ENCODE measurements at places on chromosomes 3 and 15.

DNA sequence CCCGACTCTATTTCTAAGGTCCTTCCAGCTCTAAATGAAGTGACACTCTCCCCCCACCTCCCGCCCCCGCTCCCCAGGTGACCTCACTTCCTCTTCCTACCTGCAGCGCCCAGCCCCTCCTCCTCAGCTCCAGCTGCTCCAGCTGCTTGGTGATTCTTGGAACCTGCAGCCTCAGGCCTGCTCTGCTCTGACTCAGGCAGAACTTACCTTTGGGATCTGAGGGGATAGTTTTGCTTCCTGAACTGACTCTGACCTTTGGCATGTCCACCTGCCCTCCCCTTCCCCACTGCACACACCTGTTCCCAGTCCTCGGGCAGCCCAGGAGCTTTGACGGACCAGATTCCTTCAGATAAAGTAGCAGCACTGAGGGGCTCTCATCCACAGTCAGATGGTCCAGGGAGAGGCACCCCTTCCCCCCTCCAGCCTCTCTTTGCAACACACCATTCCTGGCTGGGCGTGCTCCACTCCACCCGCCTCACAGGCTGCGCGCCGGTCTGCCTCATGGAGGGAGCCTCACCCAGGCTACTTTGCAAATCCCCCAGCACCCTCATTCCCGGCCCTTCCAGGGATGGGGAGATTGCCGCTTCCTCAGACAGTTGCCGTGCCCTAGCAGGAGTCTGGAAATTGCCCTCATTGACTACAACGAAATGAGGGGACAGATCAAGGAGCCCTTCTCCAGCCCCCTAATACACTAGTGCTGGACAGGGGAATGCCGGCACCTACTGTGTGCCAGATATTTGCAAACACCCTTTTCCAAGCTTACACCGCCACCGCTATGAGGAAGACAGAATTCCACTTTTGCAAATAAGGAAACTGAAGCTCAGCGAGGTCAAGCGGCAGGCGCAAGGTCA lies 692 bp upstream of the C15orf39 start:
- DNase-seq, result no peak

DNA sequence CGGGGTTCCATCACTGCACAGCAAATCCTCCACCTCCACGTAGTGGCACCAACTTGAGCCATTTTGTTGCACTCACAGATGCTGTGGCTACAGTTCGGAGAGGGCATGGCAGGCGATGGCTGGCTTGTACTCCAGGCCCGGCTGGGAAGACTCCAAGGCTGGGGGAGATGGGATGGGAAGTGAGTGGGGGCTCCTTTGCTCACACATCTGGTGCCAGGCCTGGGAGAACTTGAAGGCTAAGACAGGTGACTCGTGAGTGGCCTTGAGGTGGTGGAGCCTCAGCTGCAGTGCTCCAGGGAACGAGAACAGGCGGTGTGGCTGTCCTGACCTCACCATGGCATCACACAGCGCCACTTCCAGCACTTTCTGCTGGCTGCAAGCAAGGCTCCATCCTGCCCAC lies 87.9 kb downstream of the PLXNA1 start:
- no peak for DNase-seq

DNA sequence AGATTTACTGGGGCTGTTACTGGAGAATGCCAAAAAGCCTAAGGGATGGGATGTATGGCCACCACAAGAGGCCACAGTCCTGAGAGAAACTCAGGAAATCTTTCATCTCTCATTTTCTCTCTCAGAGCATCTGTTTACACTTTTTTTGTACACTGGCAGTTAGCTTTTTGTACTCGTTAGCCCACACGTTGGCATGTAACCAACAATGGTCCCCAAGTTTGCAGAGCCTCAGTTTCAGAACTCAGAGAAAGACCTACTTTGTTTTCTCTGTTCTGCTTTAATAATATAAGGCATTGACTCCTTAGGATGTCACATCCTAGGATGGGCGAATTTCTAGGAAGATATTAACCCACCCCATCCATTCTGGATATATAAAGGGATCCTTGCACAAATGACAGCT lies 183.5 kb downstream of the SUCNR1 start:
- DNase-seq, result no peak

DNA sequence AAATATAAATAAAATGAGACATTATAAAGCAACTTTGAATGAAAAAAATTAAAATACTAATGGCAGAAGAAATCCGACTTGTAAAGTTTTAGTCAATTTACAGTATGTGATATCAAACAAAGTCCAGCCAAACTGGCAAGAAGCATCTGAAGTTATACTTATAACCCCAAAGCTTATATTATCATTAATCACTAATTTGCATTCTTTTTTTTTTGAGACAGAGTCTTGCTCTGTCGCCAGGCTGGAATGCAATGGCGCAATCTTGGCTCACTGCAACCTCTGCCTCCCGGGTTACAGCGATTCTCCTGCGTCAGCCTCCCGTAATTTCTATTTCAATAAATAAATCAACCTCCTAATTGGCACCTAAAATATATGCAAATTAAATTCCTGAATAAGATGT lies 80.1 kb downstream of the AQR start:
- DNase-seq, result no peak

GRCh38 chr15:49103002-49103401 lies 52.4 kb downstream of the COPS2 start:
- no peak for DNase-seq

DNA sequence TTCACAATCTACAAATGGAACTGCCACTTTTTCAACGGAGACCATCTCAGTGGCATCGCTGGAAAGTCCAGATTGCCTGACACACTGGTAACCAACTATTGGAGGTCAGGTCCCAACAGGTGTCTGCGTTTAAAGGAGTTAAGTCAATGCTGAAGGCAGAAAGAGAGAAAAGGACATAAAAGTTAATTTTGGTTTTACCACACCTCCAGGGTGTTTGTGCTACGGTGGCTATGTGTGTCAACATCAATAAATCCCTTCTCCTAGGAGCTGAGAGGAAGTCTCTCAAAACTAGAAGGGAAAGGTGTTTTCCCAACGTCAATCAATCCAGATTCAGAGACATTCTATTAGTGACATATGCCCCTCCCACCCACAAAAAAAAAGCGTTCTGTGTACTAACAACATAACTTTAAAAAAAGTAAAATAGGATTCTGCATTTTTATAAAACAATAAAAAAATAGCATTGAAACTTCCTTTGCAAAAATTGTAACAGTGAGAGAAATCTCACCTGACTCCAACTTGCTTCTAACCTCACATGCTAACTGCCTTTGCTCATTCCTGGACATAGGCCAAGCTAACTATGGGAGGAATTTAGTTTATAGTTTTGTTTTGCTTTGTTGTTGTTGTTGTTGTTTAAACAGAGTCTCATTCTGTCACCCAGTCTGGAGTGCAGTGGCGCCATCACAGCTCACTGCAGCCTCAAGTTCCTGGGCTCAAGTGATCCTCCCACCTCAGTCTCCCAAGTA lies 58.7 kb downstream of the GATM start:
- DNase-seq, result no peak

DNA sequence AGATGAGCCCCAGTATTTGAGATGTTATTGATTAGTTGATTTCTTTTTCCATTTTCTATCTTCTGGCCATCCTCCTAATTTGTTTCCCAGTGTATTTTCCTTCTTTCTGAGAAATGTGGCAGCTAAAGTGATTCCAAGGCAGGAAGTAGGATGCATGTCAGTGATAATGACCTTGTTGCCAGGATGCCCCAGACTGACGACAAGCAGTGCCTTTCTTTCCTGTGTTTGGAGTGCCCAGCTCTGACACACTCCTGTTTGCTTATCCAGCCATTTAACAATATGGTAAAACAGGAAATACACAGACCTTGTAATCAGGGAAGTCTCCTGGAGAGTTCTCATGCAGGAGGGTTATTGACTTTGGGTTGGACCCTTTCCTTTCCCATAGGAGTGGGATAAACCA lies 20.4 kb downstream of the TMOD2 start:
- no peak for DNase-seq

DNA sequence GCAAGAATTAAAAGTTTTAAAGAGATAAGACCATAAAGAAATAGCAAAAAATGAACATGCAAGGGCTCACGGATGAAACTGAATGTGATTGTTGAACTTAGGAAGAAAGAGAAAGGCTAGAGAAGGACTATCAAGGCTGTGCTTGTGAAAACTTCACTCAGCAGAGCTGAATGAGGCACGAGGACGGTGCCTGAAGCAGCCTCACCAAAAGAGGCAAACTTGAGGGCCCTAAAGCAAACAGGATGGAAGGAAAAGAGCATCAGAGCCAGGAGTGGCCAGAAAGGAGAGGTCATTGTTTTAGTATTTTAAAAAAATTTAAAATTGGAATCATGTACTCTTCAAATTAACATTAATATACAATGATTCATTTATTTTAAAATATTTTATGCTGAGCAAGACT lies 191.2 kb upstream of the SOX14 start:
- DNase-seq, result no peak

GRCh38 chr3:141076797-141077571 lies 25.8 kb downstream of the SPSB4 start:
- DNase-seq, result no peak

DNA sequence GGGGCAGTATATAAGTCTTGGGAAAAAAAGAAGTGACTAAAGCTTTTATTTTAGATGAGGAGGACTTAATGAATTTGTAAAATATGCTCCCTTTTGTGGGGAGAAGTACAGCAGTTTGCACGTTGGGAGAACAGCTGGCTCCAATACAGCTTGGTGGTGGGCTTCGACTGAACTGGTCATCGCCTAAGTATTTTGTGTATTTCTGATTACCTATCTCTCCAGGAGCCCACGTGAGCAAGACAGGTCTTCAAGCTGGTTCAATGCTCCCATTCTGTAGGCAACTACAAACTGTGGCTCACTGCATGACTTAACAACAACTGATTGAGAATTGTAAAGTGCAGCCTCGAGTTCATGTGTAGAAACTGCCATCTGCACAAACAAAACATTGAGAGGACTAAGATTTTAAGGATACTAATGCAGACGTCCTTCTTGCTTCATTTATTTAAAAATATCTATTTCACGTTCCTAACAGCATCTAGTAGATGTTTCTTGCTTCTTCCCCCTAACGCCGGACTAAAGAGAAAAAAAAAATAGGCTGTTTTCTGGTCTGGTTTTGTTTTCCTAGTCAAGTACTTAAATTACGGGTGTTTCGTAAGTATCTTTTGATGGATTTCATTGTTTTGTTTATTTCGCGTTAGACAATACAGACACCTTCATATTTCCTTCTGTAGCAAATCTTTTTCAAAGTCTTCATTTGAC lies 1.4 kb upstream of the GREM1 start:
- no peak for DNase-seq

DNA sequence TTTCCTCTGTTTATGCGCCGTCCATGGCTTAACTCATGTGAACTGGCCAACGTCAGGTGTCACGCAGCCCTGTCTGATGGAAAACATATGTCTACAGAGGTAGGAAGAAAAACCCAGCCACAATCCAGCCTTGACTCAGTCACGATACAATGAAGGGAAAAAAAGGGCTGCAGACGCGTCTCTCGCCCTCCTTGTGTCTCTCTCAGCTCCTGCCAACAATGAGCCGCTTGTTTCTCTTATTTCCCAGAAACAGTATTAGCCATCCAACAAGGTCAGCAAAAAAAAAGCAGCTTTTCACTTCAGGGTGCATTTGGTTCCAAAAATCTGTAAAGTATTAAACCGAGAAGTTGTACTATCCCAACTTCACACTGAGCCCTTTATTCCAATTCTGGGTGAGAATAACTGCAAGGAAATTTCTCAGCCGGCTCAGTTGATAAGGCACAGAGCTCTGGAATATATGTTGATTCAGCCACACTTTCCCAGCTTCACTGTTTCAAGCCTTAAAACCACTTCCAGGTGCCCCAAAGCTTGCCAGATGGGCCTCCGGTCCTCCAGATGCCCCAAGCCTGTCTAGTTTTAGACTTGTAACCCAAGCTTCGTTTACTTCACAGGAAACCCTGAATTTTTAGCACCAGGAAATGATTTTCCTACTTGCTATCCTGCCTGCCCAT lies 79.4 kb downstream of the TM4SF4 start:
- DNase-seq, result no peak

DNA sequence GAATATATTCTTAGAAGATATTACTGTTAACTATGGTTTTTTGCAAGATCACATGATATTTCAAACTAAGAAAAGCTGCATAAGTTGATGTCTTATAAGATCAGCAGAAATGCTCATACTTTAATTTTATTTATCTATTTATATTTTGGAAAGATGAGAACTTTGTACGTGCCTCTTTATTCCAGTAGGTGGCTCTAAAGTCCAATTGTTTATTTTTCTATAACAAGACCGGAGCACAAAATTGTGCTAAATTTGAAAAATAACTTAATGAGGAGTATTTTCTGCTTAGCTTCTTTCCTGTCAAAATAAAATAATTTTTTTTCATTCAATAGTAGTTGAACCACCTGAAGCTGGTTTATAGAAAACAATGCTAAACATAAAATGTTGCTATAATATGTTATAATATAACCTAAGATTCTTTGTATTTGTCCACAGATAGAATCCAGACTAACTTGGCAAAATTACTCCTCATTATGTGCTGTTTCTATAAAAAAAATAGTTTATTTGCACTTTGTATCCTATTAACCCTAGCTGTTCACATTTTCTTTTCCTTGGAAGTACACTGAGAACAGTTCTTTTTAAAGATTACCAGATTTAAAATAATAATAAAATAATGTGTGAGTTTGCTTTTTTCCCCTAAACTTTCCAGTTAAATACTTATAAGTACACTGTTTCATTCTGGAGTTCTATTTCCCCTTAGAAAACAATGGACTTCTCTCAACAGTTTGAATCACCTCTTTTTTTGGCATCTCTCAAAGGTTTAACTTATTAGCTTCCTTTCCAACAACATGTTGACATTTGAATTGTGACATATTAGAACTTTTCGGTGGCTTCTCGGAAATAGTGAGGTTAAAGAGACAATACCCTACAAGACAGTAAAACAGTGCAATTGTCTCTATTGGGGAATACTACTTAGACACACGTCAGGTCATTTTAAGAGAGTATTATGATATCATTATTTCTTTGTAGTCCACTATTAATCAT lies 530.0 kb downstream of the MECOM start:
- no peak for DNase-seq

GRCh38 chr3:116614795-116615362 lies 94.7 kb upstream of the TUSC7 start:
- no peak for DNase-seq

- DNase-seq, result no peak
Measured at GRCh38 chr3:116338713-116339112, 106.6 kb downstream of the LSAMP start.

- no peak for DNase-seq
Measured at GRCh38 chr3:174440253-174440701, 418.9 kb upstream of the NAALADL2 start.
